SK-N-SH (cell line): ENCODE measurements at places on chromosomes 6 and 20.

- DNase-seq: no peak
Measured at GRCh38 chr6:1202201-1202600, 109.7 kb upstream of the FOXQ1 start.

- DNase-seq: no peak
Measured at GRCh38 chr6:62612471-62612870, 326.4 kb upstream of the KHDRBS2 start.

GRCh38 chr6:89237158-89237557 is 20.0 kb upstream of the GABRR1 start:
- no peak for DNase-seq

DNA sequence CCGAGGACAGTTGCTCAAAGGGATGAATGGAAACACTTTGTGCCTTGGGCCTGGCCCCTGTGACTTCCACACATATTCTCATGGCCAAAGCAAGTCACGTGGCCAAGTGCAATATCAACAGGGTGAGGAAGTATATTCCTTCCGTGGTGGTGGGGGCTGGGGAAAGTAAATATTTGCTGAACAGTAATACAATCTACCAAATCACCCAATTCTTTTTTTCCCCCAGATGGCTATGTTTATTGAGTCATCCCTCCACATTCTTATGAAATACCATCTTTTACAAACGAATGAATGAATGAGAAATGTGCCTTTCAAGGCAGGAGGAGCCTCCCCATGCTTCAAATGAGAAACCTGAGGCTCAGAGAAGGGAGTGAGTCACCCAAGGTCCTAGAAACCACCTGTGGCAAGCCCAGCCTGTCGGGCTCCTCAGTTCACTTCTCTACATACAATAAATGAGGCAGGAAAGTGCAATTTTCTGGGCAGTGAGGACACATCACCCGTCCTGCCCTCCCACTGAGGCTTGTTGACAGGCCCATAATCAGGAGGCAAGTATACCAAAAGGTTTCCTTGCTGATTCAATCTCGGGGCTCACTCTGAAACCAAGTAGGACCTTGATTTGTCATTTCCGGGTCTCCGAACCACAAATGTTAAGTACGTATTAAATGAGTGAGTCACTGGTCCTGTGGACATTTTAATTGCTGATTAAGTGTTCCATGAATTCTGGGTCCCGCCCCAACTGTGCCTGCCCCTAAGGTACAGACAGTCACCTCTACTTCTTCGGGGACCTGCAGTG is 25.3 kb upstream of the TOP1 start:
- DNase-seq: no peak

GRCh38 chr6:89290401-89291155 is 24.5 kb downstream of the GABRR2 start:
- DNase-seq: no peak

DNA sequence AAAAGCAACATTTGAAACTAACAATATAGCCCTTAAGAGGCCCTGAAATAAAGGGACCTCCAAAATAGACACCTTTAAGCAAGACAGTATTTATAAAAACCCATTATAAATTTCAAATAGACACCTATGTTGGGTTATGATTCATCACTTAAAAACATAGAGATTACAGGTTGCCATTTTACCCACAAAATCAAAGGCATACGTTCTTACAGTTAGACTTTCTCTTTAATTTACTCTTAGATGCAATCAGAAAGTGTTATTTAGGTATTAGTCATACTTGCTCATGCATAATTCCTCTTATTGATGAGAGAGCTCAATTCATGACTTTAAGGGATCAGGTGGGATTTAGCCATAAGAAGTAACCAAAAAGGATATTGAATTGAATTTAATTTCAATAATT is 51.5 kb upstream of the TMEM200A start:
- DNase-seq: no peak

DNA sequence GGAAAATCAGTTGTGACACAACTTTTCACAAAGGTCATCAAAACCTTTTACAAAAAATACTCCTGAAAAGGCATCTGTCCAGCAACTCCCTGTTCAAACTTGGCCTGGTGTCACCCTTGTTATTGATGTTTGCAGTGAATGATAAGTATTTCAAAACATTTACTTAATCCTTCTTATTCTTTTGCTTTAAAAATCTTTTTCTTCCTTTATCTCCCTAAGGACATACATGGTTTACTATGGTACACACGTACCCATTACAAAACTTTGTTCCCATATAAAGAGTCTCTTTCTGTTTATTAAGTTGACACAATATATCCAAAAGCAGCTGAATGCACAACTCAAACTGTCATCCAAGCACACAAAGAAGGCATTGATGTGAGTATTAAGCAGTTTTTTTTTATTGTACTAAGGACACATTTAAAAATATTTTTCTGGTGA is 17.5 kb downstream of the GSTA2 start:
- no peak for DNase-seq

GRCh38 chr20:1321654-1321939 is 7.3 kb downstream of the SDCBP2 start:
- no peak for DNase-seq

DNA sequence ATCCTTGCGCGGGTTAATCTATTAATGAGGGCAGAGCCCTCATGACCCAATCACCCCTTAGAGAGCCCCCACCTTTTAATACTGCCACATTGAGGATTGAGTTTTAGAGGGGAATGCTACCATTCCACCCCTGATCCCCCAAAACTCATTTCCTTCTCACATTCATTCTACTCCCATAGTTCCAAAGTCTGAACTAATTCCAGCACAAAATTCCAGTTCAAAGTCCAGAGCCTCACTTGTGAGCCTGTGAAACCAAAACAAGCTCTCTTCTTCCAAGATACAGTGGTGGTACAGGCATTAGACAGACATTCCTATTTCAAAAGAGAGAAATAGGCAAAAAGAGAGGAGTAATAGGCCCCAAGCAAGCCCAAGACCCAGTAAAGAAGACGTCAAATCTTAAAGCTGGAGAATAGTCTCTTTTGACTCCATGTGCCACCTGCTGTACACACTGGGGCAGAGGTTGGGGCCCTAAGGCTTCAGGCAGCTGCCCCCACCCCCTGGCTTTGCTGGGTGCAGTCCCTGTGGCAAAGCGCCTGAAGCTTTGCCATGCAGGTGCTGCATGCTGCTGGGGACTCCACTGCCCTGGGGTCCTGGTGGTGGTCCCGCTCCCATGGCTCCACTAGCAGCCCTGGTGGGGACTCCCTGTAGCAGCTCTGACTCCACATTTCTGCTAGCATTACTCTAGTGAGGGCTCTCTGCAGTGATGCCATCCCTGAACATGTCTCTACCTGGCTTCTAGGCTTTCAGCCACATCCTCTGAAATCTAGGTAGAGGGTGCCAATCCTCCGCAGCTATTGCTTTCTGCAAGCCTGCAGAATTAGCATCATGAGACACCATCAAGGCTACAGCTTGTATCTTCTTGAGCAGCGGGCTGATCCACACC is 41.3 kb downstream of the RSPH3 start:
- DNase-seq: no peak

GRCh38 chr6:10585209-10585845 is 64.2 kb downstream of the GCNT2 start:
- DNase-seq: no peak

GRCh38 chr6:25220857-25221256 is 58.3 kb upstream of the CARMIL1 start:
- no peak for DNase-seq
